Umbilical cord (tissue), 2 donors: ENCODE measurements at places on chromosomes 12 and 14.

DNA sequence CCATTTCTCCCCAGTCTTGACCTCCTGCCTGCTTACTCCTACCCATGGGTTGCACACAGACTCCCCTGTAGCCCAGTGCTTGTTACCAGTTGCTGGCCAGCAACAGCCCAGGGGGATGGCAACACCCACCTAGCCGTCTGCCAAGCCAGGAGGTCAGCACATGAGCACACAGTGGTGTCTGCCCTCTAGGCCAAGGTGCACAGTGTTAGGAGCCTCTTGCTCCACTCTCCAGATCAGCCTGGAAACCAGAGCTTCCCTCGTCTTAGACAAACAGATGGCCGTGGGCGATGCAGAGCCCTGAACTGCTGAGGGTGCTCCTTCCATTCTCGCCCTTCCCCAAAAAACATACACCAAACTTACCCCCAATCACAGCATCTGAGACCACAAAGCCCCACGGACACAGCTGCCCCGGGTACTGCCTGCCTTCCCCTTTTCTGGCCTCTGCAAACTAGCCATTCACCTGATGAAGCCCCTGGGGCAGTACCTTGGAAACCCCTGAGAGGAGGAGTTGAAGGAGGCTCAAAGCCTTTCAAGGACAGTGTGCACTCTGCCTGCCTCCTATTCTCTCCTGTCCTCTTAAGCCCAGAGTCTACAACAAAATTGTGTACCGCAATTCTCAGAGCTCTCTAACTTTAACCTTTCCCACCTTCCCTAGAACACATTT, 1.0 kb upstream of the GPD1 start:
- DNase-seq, result no peak

GRCh38 chr14:86501611-86502010, 971.7 kb downstream of the FLRT2 start:
- no peak for DNase-seq

GRCh38 chr12:91639327-91639726, 456.7 kb upstream of the DCN start:
- no peak for DNase-seq

DNA sequence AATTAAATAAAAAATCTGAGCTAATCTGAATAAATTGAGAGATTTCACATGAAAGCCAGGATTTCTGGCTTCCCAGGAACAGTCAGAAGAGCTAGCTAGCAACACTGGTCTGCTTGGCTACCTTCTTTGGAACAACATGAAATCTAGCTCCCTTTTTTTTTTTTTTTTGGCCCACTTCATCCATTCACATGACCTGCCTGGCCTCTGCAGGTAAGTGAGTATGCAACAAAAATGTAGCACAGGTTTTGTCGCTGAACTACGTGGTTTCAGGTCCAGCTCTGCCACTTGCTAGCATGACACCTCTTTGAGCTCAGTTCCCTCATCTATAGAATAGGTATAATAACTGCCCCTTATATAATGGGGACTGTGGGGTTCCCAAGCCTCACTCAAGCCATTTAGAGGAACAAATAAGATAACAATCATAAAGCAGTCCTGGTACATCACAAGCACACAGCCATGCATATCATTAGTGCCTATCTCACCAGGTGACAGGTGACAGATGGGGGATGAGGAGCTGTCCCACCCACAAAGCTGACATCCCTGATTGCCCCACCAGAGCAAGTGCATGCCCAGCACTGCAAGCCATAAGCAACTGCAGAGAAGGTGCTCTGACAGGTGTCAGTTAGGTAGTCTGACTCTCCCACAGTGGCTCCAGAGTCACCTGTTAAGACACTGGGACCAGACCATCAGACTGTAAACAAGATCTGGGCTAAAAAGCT, 25.6 kb downstream of the PXN start:
- no peak for DNase-seq

DNA sequence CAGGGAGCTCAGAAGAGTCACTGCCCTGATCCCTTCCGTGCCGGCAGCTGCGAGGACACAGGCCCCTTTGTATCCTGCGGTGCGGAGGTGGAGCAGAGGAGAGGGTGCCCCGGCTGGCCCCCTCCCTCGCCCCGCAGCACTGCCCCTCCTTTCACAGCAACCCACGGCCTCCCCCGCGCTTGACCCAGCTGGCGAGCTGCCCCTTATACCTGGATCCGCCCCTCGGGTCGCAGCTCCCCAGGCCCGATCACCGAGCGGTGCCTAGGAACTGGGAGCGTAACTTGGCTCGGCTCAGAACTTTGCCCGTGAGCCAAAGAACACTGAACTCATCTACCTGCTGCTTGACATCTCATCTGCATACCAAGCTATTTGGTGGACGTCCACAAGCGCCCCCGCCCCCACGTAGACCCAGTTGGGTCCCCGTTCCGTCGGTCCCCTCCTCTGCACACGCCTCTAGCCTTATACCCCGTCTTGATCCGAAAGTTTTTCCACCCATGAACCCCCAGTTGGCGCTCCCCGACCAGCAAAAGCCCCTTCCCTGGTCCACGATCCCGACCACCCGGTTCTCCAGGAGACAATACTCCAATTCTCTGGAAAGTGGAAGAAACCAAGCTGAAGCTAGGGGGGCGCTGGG, 697 bp upstream of the DNAJC14 start:
- no peak for DNase-seq

DNA sequence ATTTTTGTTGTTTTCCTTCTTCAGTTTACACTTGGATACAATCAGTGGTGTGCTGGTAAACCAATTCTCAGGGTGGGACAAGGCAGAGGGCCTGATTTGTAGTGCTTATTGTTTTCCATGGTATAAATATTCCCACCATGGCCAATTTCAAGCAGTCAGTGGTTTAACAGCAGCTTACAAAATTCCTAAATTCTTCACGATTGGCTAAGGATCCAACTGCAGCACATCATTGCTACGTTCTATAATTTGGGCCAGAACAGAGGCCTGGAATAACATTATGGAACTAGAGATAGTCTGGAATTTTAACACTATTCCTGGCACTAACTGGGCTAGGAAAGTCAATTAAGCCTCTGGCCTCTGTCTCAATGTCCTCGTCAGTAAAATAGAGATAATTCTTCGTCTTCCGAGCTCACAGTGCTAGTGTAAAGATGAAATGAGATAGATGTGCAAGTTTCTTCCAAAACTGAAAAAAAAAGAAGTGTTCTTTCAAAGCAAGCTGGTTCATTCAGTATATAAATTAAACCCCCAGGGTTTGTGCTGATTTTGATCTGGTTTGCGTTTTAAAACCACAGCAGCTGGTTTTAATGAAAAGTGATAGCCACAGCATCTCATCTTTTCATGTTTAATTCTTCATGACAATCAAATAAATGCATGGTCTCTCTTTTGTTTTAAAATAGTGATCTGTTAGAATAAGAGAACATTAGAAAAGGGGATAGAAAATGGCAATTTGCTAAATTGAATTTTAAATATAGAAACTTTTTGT, 104.1 kb downstream of the EPS8 start:
- no peak for DNase-seq

DNA sequence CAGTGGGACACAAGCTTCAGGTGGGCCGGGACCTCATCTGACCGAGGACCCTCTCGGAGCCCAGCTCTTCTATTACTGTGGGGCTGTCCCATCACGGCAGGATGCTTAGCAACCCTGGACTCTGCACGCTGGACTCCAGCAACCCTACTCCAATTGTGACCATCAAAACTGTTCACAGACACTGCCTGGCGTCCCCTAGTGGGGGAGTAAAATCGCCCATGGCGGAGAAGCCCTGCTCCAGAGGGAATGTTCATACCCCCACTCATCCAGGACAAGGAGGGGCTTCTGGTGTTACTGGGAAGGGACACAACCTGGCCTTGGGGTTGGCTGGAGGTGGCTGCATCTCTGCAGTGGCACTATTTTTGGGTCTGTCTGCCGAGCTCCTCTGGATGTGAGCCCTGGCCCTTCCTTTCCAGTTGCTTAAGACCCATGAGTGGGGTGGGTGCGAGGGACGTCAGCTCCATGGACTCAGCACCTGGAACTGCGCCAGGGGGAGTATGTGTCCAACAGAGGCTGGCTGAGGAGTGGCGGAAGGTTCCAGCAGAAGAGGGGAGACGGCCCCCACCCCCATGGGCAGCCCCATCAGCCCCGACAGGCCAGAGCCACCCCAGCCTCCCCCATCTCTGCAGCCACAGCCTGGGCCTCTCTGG, 103.8 kb downstream of the RFLNA start:
- peak; percentile 48 for DNase-seq

DNA sequence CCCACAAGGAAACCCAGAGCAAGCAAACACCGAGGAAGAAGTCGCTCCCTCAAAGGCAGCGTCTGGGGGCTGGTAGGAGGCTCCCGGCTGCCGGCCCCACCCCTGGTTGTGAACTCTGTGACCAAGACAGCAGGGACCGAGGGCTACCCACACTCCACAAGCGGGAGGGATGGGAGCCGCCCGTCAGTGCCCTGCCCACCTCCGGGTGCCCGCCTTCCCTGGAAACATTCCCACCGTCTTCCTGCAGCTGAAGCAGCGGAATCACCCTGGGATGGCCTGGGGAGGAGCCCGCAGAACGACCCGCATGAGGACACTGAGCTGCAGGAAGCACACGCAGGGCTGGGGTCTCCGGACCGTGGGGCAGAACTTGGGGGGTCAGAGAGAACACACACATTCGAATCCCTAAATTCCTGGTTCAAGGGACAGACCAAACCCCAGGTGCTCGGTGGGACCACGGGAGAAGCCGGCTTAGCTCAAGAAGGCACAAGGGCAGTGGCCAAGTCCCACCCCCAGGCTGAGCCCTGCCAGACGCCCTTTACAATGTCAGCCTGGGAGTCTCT, 33.5 kb upstream of the C14orf180 start:
- peak; percentile 67 for DNase-seq

- DNase-seq, result no peak
Measured at GRCh38 chr12:108853981-108854446, 3.4 kb downstream of the SSH1 start.

GRCh38 chr12:91695964-91696363, 449.7 kb downstream of the BTG1 start:
- DNase-seq, result no peak

- DNase-seq, result no peak
Measured at GRCh38 chr14:81535396-81536164, 1.9 kb upstream of the SEL1L start.

- DNase-seq, result no peak
Measured at GRCh38 chr12:101455685-101456084, 19.5 kb upstream of the SPIC start.

DNA sequence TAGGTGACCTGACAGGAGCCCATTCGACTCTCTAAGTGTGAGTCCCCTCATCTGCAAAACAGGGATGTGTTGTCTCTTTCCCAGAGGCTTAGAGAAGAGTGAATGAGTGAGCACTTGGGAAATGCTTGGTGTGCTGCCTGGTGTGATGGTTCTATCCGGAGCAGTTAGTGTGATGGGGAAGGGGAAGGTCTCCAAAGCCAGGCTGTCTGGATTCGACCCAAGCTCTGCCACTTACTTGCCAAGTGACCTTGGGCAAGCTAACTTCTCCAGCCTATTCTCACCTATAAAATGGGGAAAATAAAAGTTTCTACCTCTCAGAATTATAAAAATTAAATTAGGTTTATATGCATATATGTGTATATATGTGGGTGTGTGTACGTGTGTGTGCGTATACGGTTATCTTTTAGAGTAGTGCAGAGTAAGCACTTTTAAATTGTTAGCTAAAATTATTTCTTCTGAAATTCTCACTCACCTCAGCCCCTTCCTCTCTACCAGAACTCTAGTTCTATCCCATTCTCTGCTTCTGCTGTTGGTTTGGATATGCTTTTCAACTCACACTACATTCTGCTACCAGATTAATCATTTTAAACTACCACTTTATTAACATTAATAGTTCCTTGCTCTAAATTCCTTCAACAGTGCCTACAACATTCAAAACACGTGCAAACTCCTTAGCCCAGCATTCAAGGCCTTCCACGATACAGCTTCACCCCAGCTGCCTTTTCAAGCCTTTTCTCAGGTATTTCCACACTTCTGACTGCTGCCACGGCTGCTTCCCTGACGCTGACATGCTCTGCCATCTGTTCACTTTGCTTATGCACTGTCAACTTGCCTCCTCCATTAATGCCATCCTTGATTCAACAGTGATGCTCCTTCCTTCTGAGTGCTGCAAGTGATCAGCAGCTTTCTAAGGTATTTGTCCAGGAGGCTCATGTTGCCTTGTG, 55.3 kb downstream of the DICER1 start:
- no peak for DNase-seq

- no peak for DNase-seq
Measured at GRCh38 chr14:106185837-106186233, 659.5 kb downstream of the TMEM121 start.
